Pericardium fibroblast (primary cell): ENCODE measurements at places on chromosomes 2 and 18. TPM values are rescaled to one million over a fixed set of nuclear protein-coding genes. Genes with fewer than 3 reads are reported as not detected.

The GALNT5 gene
- 0.70 and 1.7 TPM in 2 replicates for total RNA-seq

The IL37 gene
- not detected in 2 replicates for total RNA-seq

The ASXL3 gene
- total RNA-seq, result under 0.01 and 0.34 TPM in 2 replicates

The AQP12B gene
- not detected in 2 replicates for total RNA-seq

The PID1 gene
- 7.4 and 8.4 TPM in 2 replicates for total RNA-seq

The DCAF17 gene
- 7.9 and 17.6 TPM in 2 replicates for total RNA-seq

The RAB6C gene
- total RNA-seq, result not detected in 2 replicates

The CELF4 gene
- total RNA-seq, result 2.5 TPM in 1 of 2 replicates, not detected in the other

The SULT1C4 gene
- not detected in 2 replicates for total RNA-seq

The MAP3K19 gene
- total RNA-seq, result not detected in 2 replicates

The COLEC11 gene
- total RNA-seq, result 1.4 and 8.9 TPM in 2 replicates

The HOXD11 gene
- total RNA-seq, result not detected in 2 replicates

The KCNG2 gene
- 0.47 and 2.2 TPM in 2 replicates for total RNA-seq

The GALNT3 gene
- 0.09 TPM in 1 of 2 replicates, not detected in the other for total RNA-seq

The DUSP28 gene
- total RNA-seq, result 1.8 and 7.5 TPM in 2 replicates

The SLC11A1 gene
- total RNA-seq, result 0.26 and 0.35 TPM in 2 replicates

The CXCR1 gene
- not detected in 2 replicates for total RNA-seq

The SFTPB gene
- not detected in 2 replicates for total RNA-seq
